ENCODE measurements at places on chromosomes 1 and 21. TPM values are rescaled to one million over a fixed set of nuclear protein-coding genes. Genes with fewer than 3 reads are reported as not detected.

DNA sequence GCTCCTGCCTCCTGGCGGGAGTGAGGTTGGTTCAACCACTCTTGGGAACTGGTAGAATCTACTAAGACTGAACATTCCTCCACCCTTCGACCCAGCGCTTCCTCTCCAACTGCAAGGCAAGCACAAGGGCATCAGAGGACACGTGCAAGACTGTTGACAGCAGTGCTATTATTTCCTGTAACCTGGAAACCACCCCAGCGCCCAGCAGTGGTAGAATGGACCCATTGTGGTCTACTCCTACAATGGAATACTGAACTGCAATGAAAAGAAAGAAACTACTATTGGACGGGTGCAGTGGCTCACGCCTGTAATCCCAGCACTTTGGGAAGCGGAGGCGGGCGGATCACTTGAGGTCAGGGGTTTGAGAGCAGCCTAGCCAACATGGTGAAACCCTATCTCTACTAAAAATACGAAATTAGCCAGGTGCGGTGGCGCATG lies 33.0 kb upstream of the TARDBP start:
- no peak overlapping the region for H3K4me3 ChIP-seq
- no peak overlapping the region for H3K27ac ChIP-seq
- H3K4me1 ChIP-seq = no peaks in the 10 kb centered on the region
- H3K36me3 ChIP-seq = no peaks in the 10 kb centered on the region
- peaks cover 47% of the 10 kb centered on the region for H3K27me3 ChIP-seq
- DNase-seq = no peak

The TTC39A gene
- not detected for total RNA-seq

- no peaks in the 10 kb centered on the region for H3K27me3 ChIP-seq
- DNase-seq = no peak
- no peak overlapping the region for H3K4me3 ChIP-seq
- H3K4me1 ChIP-seq = no peaks in the 10 kb centered on the region
Measured at GRCh38 chr1:229952670-229953520, 114.1 kb upstream of the GALNT2 start.

The MAP3K7CL gene
- total RNA-seq = 4.8 TPM

The GPR153 gene
- total RNA-seq = 0.35 TPM

DNA sequence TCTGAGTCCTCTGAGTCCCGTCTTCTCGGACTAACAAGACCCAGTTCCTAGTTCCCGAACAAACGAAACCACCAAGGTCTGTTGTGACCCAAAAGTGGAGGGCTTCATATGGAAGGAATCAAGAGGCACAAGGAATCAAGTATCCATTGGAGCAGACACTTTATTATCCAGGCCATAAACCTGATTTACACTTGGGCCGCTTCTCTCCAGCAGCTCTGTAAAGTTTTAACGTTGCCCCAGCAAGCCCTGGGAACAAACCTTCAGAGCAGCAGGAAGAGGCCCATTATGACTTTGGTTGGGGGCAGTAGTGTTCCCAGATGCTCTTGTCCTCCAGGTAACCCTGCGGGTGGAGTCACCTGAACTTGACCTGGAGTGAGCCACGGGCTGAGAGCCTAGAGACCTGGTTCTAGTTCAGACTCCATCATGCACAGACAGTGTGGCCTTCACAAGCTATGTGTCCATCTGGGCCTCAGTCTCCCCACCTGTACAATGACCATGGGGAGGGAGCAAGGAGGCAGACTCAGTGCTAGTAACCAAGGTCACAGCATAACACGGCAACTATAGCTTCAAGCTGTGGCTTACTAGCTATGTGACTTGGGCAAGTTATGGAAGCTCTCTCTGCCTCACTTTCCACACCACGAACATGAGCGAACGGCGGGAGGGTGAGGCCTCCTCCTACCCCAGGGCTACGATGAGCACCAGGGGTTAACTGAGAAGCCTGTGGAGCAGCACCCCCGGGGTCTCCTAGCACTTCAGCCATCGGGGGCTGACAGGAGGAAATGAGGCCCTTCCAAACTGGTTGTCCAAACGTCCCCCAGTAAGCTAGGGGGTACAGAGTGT lies 95.7 kb downstream of the GLIS1 start:
- no peak overlapping the region for H3K4me3 ChIP-seq
- H3K27me3 ChIP-seq = peaks cover 5% of the 10 kb centered on the region
- H3K4me1 ChIP-seq = no peaks in the 10 kb centered on the region
- no peak overlapping the region for H3K27ac ChIP-seq

The F5 gene
- total RNA-seq = 8.7 TPM

The CACHD1 gene
- 7.3 TPM for total RNA-seq

The ZNF683 gene
- total RNA-seq = 1.4 TPM

DNA sequence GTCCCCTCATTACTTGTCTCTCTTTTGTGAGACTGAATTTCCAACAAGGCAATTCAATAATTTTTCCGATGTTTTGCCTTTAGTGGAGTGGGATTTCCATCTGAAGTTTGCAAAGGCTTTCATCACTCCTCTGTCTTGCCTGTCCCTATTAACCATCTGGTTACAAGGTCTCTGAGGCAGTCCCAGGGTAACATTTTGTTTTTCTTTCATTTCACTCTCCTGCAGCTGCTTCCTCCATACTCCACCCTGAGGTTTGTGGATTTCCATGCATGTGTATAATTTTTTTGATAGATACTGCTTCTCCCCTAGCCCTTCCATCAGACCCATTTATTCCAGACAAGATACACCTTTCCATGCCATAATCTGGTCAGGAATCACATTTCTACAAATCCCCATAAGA lies 366.8 kb downstream of the PTBP2 start:
- no peak overlapping the region for H3K4me3 ChIP-seq
- no peaks in the 10 kb centered on the region for H3K36me3 ChIP-seq
- DNase-seq = no peak
- H3K4me1 ChIP-seq = no peaks in the 10 kb centered on the region
- H3K27me3 ChIP-seq = no peaks in the 10 kb centered on the region

The ANXA9 gene
- 0.15 TPM for total RNA-seq

DNA sequence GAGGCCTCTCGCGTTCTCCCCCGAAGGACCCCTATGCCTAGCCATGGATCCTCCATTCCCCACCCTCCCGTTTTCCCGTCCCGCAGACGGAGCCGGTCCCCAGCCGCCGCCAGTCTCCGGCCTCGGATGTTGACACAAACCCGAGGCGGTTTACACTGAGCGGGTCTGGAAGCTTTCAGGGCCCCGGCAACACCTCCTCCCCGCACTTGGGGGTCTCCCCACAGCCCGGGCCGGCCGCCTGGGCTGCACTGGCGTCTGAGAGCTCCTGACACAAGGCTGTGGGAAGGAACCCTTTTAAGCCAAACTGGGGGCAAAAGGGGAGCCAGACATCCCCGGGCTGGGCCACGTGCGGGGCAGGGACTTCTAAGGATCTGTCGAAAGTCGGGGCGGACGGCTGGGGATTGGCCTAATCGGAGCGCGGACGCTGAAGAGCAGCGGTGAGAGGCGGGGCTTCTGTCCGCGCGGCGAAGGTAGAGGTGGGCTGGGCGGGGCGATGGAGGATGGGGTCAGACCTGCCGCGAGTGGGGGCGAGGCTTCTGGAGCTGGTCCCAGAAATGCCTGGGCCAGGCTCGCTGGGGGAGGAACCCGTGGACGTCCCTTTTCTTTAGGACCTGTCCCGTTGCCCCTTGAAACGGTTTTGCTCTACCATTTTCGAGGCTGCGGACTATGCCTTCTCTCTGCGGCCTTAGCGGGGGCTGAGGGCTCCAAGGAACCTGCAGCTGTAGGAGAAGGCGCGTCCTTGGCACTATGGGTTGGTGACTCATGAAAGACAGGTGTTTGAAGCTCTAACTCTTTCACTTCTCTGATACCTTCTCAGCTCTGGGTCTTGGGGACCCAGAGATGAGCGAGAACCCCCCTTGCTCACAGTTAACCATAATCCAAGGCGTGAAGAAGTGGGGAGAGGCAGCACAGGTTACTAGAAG lies 1.2 kb upstream of the HPCAL4 start:
- peaks cover 16% of the 10 kb centered on the region for H3K27me3 ChIP-seq
- H3K36me3 ChIP-seq = no peaks in the 10 kb centered on the region
- H3K27ac ChIP-seq = no peak overlapping the region
- DNase-seq = no peak
- no peaks in the 10 kb centered on the region for H3K4me1 ChIP-seq

The OR2T29 gene
- not detected for total RNA-seq

The CTSE gene
- total RNA-seq = 0.13 TPM

DNA sequence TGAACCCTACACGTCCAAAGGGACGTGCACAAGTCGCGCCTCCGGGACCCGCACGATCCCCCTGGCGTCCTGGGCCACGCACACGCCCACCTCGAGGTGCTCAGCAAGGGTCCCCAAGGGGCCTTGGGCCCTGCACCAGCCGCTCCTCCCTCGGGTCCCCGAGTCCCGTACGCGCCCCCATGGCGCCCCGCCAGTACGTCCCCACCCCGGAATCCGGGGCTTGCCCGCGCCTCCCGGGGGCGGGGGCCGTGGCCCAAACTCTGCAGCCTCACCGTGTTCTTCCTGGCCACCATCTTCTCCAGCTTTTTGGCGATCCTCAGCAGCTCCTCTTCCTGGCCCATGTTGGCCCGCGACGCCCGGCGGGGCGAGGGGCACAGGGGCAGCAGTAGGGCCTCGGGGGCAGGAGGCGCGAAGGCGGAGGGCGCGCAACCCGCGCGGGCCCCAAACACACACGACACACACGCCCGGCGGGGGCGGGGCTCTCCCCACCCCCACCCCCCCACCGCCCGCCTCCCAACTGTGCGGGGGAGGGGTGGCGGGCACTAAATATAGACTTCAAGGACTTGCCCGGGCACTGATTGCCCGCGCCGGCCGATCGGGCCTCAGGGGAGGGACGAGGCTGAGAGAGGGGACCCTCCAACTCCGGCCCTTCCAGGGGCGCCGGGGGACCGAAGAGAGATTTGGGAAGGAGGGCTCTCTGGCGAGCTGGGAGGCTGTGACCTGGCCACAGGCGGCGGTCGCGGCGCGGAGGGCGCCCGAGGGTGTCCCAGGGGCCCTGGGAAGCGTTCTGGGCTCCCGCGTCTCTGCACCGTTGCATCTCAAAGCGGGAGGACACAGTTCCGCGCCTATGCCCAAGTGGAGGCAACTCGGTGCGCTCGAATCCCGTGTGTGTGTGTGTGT lies at the start of gene TCEA3:
Gene TCEA3, minus strand, starts transcription at position 456 of the 900 bp plus-strand sequence. Its CDS starts 115 bp downstream, at position 341.
- H3K4me3 ChIP-seq = peak within 1 kb of the TSS; percentile 72

DNA sequence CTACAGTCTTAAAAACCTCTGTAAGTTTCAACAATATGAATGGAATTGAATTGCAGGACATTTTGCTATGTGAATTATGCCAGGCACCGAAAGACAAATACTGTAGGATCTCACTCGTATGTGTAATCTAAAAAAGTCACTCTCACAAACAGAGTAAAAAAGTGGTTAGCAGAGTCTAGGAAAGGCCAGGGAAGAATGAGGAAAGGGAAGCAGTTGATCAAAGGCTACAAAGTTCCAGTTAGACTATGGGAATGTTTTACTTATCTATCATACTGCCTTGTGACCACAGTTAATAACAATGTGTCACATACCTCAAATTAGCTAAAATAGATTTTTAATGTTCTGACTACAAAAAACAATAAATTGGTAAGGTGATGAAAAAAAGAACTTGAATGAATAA lies 565.4 kb upstream of the BRINP3 start:
- no peak for DNase-seq
- no peak overlapping the region for H3K4me3 ChIP-seq
- no peaks in the 10 kb centered on the region for H3K36me3 ChIP-seq
- no peaks in the 10 kb centered on the region for H3K27me3 ChIP-seq
- no peak overlapping the region for H3K27ac ChIP-seq
- H3K4me1 ChIP-seq = no peaks in the 10 kb centered on the region

GRCh38 chr21:35035116-35035515 lies 14.0 kb downstream of the RUNX1 start:
- no peaks in the 10 kb centered on the region for H3K36me3 ChIP-seq
- H3K27me3 ChIP-seq = no peaks in the 10 kb centered on the region
- H3K4me1 ChIP-seq = peaks cover 68% of the 10 kb centered on the region
- no peak for DNase-seq
- no peak overlapping the region for H3K4me3 ChIP-seq

GRCh38 chr21:33238565-33239255 lies 9.0 kb downstream of the IFNAR2 start:
- peaks cover 72% of the 10 kb centered on the region for H3K4me1 ChIP-seq
- no peaks in the 10 kb centered on the region for H3K27me3 ChIP-seq
- DNase-seq = no peak
- peaks cover 31% of the 10 kb centered on the region for H3K36me3 ChIP-seq
- no peak overlapping the region for H3K4me3 ChIP-seq

GRCh38 chr21:35909456-35910223 lies 150.7 kb downstream of the SETD4 start:
- H3K4me3 ChIP-seq = no peak overlapping the region
- H3K27me3 ChIP-seq = peaks cover 8% of the 10 kb centered on the region

DNA sequence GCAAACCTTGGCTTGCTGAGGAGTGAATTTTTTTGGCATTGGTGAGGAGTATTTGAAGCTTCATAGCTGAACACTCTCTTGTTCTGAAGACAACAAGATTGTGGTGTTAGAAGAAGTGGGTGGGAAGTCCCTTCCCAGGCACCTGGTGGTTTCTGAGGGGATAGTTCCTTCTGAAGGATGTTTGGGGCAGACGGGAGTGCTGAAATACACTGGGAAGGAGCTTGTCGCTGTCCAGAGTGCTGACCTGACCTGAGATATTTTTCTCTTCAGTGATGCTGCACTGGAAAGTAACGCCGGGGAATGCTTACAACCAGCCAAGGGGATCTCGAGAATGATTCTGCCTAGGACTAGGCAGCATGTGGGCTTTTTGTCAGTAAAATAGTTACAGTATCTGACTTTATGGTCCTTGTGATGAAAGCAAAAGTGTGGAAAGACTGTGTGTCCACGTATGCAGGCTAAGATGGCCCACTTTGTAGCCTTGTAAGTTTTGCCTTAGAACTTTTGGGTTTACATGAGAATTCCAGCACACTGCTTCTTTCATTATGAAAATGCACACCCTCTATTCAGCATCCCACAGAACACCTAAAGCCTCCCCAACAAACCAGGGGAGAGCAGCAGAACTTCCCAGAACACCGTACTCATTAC lies 33.1 kb upstream of the NFASC start:
- no peaks in the 10 kb centered on the region for H3K4me1 ChIP-seq
- DNase-seq = peak; percentile 11
- no peak overlapping the region for H3K27ac ChIP-seq
- H3K4me3 ChIP-seq = no peak overlapping the region

DNA sequence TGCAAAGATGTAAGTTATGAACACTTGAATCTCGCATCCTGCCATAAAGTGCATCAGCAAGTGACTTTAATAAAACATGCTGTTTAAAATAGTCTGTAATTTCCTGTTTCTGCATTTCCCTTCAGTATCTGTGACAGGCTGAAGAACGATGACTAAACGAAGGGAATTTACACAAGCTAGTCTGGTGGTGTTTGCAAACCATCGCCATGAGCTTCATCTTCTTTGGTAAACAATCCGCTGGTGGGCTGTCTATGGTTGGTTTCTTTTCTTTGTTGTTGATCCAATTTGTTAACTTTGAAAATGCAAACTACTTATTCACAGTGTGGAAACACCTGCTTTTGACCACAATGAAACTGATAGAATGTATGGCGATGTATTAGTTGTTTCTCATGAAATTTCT lies 13.9 kb downstream of the SERTAD4 start:
- H3K4me3 ChIP-seq = no peak overlapping the region
- H3K4me1 ChIP-seq = no peaks in the 10 kb centered on the region
- H3K27me3 ChIP-seq = peaks cover 22% of the 10 kb centered on the region
- no peak for DNase-seq
- no peaks in the 10 kb centered on the region for H3K36me3 ChIP-seq
- H3K27ac ChIP-seq = no peak overlapping the region

GRCh38 chr21:28885853-28886177 lies 106.9 kb downstream of the LTN1 start:
- H3K4me1 ChIP-seq = peaks cover 9% of the 10 kb centered on the region
- no peaks in the 10 kb centered on the region for H3K27me3 ChIP-seq
- H3K4me3 ChIP-seq = no peak overlapping the region
- H3K27ac ChIP-seq = peak overlapping the region; percentile 92
- DNase-seq = no peak
